Thymus (tissue), 14 donors: ENCODE measurements at places on chromosomes 5 and 9. TPM values are rescaled to one million over a fixed set of nuclear protein-coding genes. Genes with fewer than 3 reads are reported as not detected.

PELO gene
- total RNA-seq: 11.8 TPM

NEURL1B gene
- 4.7 TPM for total RNA-seq

CCL27 gene
- 4.4 TPM for total RNA-seq

RANBP3L gene
- total RNA-seq: 0.14 TPM

GRCh38 chr5:116806836-116807235 lies 232.2 kb upstream of the SEMA6A start:
- no peaks in the 10 kb centered on the region for H3K27me3 ChIP-seq
- no peaks in the 10 kb centered on the region for H3K4me1 ChIP-seq
- no peak for DNase-seq
- no peak overlapping the region for H3K27ac ChIP-seq

- no peaks in the 10 kb centered on the region for H3K36me3 ChIP-seq
- no peak overlapping the region for H3K27ac ChIP-seq
- no peaks in the 10 kb centered on the region for H3K27me3 ChIP-seq
- H3K4me1 ChIP-seq: peaks cover 4% of the 10 kb centered on the region
Observed at GRCh38 chr9:127197186-127197860, 67.3 kb upstream of the GARNL3 start.
